Left lobe of liver (tissue), 2 donors: ENCODE measurements at places on chromosomes 3 and 15. TPM values are rescaled to one million over a fixed set of nuclear protein-coding genes. Genes with fewer than 3 reads are reported as not detected.

The MYO5C gene
- total RNA-seq, result 6.3 TPM

The TRIM59 gene
- 0.25 TPM for total RNA-seq

The PLCH1 gene
- total RNA-seq, result 0.08 TPM

The MAP6D1 gene
- total RNA-seq, result 0.65 TPM

The RHCG gene
- total RNA-seq, result 0.15 TPM

The GPR156 gene
- not detected for total RNA-seq

The MUC20 gene
- total RNA-seq, result 29.6 TPM

The C2CD4B gene
- 0.75 TPM for total RNA-seq

The TMEM115 gene
- 18.7 TPM for total RNA-seq

The TIGIT gene
- total RNA-seq, result 0.10 TPM

The RGMA gene
- 0.33 TPM for total RNA-seq

GRCh38 chr3:129829640-129830039 lies 63.9 kb downstream of the TMCC1 start:
- no peak for DNase-seq

DNA sequence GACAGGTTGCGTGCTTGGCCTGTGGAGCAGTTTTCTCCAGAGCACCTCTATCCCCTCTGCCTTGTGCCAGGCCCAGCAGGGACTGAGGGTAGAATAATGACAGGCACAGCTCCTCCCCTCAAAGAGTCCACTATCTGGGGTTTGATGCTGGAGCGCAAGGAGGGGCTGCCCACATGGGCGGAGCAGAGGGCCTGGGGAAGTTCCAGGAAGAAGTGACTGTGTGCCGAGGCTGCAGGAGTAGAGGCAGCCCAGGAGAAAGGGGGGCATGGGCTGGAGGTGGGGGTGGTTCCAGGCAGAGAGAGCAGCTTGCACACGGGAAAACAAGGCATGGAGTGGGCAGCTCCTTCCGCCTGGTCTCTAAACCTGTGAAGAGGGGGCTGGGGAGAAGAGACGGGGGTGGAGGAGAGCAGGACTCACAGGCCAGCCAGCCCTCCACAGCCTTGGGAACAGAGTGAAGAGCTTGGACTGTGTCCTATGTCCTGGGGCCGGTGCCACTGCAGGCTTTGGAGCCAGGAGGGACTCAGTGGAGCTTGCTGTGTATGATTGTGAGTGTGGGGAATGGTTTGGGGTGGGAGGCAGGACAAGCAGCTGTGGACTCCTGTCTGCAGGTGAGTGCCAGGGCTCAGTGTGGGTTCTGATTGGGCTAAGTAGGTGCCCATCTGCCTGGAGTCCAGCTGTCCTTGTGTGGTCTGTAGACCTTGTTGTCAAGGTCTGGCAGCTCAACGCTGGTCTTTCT lies 48.1 kb downstream of the APBA2 start:
- no peak for DNase-seq

DNA sequence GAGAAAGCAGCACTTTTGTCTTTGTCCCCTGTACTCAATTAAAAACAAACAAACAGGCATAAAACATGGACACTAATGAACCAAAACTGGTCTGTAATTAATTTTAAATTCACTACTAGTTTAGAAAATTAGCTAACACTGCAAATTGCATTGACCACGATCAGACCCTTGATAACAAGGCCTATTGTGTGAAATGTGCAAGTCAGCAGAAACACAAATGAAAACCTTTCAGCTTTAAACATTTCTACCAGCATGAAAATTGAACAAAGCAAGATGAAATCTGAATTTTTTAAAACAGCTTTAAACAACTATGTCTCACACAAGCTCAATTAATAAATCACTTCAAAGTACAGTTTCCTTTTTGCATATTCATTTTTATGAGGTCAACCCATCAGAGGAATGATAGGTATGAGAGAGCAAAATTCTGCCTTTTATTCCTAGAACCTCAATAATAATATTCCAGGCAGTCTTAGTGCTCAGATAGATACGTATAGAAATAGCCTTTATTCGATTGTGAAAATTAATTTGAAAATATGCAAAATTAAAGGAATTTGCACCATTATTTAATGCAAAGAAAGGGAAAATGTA lies 27.0 kb upstream of the CHMP2B start:
- DNase-seq, result no peak

DNA sequence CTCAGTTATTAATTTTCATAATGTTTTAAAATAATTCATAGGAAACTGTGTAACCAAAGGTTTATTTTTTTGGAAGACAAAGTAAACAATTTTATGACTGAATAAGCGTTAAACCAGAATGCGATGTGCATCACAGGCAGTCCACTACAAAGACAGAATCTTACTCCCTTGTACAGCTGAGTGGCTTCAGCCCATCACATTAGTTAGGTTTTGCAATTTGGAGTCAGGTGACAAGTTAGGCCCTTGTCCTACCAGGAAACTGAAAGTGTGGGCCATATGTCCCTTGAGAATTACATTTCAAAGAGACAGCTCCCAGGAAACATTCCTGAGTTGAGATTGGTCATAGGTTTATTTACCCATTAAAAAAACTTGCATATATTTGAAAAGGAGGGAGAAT lies 156.3 kb downstream of the MEX3B start:
- no peak for DNase-seq

DNA sequence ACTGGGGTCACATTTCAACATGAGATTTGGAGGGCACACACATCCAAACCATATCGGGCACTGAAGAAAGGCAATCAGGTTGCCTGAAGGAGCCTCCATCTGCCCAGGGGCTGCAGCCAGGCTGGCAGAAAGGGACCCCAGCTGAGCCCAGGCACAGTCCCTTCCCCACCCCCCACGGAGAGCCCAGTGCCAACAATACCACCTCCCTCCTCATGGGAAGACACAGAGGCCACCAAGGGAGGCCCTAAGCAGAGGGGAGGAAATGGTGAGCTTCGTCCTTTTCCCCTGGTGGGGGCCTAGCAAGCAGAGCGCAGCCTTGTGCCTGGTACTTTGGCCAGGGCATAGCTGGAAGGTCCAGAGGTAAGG lies 3.0 kb upstream of the STRA6 start:
- DNase-seq, result no peak

DNA sequence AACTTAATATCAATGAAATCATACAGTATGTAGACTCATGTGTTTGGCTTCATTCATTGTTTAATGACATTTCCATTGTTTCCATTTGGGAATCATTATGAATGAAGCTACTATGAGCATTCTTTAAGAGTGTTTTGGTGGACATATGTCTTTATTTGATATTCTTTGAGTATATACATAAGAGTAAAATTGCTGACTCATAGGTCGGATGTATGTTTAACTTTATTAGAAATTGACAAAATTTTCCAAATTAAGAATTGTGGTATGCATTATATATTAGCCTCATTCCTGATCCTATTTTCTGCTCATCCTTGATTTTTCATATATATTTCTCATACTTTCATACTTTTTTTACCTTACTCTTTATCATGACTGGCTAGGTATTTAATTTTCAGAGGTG lies 28.7 kb upstream of the CMC1 start:
- no peak for DNase-seq

GRCh38 chr3:186640929-186641328 lies 730 bp downstream of the FETUB start:
- DNase-seq, result no peak

- no peak for DNase-seq
Measured at GRCh38 chr3:25593001-25593400, 71.7 kb downstream of the TOP2B start.

DNA sequence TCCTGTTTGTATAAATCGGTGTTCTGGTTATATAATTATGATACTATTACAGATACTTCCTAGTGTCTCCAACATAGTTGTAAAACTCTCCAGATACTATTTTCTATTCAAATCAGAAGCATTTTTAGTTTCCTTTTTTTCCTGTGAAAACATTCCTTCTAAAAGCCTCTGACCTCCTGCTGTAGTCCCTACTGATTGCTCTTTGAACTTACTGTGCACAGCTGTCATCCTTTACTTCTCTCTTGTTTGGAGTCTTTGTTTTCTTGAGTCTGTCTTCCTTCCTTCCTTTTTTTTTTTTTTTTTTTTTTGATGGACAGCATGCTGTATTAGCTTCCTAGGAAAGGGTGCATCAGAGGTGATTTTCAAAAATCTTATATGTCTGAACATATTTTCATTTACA lies 28.9 kb downstream of the NR2C2 start:
- DNase-seq, result no peak

GRCh38 chr3:133763797-133764683 lies 17.8 kb downstream of the TF start:
- peak; percentile 57 for DNase-seq

DNA sequence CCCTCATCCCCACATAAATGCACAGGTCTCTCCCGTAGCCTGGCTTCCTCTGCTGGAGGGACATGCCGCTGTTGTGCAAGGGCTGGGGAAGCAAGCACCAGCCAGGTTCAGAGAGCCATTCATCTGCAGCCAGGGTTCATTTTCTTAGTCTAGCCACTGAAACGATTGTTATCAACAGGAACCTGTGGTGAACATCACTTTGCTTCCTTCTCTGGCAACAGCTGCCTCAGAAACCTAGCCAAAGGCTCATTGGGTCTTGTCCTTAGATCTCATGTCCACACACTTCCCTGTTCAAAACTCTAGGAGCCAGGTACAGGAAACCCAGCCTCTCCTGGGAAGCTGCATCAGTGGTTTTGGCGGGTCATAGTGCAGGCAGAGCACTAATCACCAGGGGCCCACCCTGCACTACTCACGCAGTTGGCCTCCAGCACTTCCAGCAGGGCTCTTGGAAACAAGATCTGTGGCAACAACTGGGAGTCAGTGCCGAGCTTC lies 47.0 kb downstream of the OXNAD1 start:
- no peak for DNase-seq

- no peak for DNase-seq
Measured at GRCh38 chr3:7924228-7924627, 577.4 kb upstream of the LMCD1 start.

GRCh38 chr3:189122526-189123205 lies 49.1 kb upstream of the TPRG1 start:
- DNase-seq, result no peak

DNA sequence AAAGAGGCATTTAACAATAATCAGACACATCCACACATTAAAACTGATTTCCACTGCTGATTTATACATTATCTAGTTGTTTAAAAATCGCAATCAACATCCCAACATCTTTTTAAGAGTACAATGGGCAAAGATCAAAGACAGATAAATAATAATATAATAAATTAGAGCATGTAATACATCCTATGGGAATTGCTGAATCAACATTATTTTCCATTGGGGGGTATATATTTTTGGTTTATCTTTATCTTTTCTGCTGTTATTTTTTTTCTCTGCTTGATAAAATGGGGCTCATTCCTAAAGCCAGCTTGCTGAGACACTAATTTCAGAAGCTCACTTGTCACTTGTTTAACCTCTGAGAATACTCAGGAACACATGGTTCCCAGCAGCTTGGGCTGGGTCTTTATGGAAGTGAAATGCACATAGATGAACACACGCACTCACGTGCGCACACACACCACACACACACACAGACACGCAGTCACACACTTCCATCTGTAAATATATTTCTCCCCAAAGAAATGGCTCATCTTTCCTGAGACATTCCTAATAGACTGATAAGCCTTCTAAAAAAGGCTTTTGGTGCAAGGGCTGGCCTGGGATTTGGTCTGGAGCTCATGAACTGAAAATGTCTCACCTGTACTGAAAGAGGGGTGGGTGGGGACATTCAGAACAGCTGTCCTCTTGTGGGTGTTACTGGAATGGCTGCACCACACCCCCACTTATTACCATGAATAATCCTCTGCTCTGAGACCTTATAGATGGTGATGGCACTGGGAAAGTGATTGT lies 3.5 kb upstream of the PPIB start:
- no peak for DNase-seq

DNA sequence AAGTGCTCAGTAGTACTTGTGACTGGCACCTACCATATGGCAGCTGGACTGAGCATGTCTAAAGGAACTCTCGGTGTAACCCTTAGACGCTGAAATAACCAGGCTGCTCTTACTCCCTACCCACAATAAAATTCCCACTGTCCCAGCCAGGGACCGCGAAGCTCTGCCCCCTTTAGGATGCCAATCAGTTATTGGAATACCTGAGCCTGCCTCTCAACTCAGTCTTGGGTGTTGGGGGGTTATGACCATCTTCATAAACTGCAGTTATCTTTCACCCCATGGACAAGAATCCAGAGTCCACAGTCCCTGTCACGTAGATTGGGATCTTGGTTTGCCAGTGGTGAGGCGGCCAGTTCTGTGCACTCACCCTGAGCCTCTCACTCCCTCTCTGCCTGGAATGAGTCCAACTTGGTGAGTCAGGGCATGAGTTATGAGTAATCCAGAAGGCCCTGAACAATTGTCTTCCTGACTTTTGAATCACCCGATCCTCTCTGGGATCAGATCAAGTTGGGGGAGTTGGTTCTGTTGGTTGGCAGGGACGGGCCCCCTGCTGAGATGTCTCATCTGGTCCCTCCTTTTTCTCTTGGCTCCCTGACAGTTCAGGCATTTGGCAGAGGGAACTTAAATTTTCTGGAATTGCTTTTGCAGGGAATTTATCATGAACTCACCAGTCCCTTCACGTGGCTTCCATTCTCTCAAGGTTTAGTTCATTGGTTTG lies 120.1 kb upstream of the UBE2E1 start:
- no peak for DNase-seq

DNA sequence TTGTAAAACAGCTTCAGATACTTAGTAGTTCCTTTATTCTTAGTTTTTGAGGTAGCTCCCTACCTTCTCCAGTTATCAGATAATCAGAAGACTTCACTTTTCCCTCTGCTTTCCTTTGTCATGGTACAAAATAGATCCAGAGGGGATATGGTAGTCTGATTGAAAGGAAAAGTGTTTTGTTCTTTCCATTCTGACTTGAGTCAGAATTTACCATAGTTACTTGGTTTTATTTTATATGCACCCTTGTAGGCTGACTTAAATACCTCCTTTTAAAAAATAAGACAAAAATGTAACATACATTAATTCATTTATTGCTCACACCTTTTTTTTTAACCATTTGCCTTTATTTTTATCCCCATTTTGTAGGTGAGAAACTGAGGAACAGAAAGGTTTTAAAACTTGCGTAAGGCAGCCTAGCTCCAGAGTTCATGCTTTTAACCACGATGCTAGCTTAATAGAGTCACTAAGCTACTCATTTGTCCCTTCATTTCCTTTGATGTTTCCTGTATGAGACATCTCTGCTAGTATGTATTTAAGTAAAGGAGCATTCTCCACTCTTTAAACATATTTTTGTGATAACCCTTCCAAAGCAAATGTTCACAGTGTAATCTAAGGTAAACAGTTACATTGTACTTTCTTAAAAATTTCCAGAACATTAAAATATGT lies 187.5 kb downstream of the KLHL25 start:
- no peak for DNase-seq
